Activated CD4-positive, CD25-positive, alpha-beta regulatory T cell (primary cell): ENCODE measurements at places on chromosomes 5 and 9.

DNA sequence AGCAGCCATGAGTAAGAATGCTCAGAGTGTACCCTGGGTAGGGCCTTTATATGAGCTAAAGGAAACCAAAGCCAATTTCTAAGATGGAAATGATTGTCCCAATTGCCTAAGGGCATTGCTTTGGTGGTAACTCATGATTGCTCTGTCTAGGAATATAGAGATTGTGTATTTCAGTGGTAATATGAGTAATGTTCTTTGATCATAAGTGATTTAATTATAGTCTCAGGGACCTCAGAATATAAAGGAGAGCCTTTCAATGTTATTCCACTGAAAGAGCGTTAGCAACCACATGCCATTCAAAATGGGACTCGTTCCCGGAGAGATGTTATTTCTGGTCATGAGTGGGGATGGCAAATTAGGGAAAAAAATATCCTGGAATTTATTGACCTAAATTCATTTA lies 340.5 kb downstream of the ARHGEF28 start:
- no peak for DNase-seq

DNA sequence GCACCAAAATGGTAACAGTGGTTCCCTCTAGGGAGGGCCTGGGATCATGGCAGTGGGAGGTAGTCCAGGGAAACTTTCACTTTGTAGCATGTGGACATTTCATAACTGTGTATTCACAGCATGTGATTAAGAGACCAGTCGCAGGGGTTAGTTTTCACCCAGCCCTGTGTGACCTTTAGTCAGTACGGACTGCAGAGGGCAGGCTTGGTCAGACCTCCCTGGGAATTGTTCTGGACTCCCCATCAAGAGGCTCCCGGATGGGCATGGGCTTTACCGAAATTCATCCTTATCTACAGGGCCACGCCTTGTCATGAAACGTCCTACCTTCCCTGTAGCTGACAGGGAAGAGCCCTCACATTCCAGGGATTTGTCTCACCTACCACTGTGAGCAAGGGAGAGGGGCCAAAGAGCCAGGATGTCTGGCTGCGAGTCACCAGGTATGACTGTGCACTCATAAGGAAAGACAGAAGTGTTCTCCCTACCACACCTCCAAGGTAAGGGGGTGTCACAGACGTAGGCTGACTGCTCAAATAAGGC lies 19.9 kb downstream of the GPX3 start:
- no peak for DNase-seq

DNA sequence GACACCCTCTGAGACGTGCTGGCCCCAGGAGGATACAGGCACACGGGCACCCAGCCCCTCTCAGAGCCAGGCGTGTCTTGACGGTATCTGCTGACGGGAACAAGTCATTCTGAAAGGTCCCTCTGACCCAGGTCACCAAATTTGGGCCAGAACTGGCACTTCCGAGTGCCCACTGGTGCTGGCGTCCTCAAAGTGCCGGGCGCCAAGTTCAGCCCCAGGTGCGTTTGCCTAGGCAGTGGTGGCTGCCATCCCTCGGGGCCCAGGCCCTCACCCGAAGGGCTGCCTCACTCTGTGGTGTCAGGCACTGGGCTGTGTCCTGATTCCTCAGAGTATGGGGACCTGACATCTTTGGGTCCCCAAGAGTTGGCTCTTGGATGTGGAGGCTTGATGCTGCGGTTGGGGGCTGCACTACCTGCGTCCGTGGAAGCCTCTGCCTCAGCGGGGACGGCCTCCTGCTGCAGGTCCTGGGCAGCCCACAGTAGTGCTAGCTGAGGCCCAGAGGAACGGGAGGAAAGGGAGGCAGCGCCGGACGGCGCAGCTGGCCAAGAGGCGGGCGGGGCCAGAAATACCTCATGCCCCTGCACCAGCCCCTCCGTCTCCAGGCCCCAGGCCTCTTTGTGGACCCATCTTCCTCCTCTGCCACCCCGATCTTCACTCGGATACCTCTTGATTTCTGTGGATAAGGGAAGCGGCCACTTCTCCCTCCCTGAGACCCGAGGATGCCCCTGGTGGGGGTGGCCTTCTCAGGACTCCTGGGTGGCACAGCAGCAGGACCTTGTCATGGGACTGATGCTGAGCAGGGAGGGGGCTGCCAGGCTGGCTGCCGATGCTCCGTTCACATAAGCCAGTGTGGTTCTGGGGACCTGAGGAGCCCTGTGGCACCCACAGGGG lies 109.4 kb upstream of the LMX1B start:
- DNase-seq, result no peak

- no peak for DNase-seq
Observed at GRCh38 chr9:89496645-89497256, 1.2 kb downstream of the SEMA4D start.

DNA sequence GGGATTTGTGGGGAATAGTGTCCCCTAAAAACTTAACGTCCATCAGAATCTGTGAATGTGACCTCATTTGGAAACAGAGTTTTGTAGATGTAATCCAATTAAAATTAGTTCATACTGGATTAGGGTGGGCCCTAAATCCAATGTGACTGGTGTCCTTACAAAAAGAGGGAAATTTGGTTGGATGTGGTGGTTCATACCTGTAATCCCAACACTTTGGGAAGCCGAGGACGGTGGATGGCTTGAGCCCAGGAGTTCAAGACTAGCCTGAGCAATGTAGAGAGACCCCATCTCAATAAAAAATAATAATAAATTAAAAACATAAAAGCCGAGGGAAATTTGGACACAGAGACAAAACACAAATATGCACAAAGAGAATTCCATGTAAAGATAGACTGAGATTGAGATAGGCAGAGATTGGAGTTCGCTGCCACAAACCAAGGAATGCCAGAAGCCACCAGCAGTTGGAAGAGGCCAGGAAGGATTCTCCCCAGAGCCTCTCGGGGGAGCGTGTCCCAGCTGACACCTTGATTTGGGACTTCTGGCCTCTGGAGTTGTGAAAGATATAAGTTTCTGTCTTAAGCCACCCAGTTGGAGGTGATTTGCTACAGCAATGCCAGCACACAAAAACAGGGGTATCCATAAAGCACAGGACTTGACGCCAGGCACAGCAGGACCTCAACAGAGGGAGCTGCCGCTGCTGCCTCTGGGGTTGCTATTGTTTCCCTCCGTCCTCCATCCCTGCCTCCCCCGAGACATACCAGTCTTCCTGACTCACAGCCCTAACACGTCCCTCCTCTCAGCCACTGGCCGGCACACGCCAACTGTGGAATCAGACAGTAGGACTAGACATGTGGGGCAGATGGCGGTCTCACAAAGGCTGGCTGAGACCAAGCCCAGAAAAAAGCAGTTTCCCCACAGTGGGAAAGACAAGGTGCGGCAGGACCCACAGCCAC lies 73.8 kb upstream of the IL17B start:
- DNase-seq, result no peak

DNA sequence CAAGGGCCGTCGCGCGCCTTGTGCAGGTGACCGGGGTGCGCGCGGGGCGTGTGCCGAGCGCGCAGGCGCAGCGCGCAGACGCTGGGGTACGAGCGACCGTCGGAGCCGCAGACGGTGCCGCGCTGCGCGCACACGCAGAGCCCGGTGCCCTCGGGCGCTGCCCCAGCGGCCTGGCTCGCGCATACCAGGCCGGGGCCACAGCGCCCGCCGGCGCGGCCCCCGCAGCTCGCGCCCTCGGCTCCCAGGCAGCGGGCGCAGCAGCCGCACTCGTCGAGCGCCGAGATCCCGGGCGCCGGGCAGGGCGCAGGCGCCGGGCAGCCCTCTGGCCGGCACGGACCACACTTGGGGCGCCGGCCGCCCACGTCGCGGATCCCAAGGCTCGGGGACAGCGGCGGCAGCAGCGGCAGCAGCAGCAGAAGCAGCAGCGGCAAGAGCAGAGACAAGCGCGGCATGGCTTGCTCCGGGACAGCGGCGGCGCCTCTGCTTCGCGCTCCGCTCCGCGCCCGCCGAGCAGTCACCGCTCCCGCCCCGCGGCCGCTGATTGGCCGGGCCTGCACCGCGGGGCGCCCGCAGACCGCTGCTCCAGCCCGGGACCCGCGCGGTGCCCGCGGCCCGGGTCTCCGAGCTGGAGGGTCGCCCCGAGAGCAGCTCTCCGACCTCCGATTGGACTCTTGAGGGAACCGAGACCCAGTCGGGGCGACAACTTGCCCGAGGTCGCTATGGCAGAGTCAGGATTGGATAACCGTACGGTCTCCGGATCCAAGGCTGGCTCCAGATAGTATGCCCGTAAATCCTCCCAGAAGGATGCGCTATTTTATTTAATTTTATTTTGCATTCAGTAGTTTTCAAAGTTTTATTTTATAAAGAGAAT lies at the start of gene IGFBPL1:
Gene IGFBPL1, minus strand, starts transcription at position 482 of the 871 bp plus-strand sequence. Its CDS starts 30 bp downstream, at position 452.
- no peak for DNase-seq

- DNase-seq, result no peak
Observed at GRCh38 chr5:107524111-107524510, 146.6 kb downstream of the EFNA5 start.

DNA sequence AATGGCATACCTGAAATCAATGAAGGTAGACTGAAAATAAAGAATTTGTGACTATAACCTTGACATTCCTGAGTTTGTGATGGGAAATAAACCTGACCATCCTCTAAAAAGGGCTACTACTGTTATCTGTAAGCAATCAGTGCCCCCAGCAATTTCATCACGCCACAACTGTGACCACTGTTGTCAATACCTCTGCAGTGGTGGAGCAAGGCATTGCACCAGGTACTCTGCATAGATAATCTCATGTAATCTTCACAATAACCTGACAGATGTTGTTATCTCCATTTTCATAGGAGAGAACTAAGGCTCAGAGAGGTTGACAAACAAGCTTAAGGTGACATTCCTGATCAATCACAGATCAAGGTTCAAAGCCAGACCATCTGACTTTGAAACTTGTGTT lies 38.5 kb upstream of the FRRS1L start:
- no peak for DNase-seq

- DNase-seq, result no peak
Observed at GRCh38 chr5:36598045-36598444, 8.4 kb upstream of the SLC1A3 start.

- DNase-seq, result no peak
Observed at GRCh38 chr5:103410172-103410571, 151.6 kb downstream of the MACIR start.

- DNase-seq, result no peak
Observed at GRCh38 chr5:17810734-17811133, 176.5 kb downstream of the TAF11L14 start.

DNA sequence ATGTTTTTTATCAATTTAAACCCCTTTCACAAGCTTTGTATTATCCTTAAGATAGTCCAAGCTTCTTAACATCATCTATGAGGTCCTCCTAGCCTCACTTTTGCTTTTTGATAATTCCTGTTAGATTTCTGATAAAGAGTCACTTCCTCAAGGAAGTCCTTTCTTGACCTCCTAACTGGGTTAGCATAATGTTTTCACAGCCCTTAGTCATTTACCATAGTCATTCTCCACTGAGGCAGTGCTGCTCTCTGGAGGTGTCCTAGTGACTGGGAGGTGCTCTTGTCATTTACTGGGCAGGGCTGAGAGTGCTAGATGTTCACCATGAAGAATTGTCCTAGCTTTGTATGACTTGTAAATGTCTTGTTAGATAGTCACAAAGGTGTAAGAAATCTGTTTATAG lies 26.4 kb downstream of the TNPO1 start:
- DNase-seq, result no peak

DNA sequence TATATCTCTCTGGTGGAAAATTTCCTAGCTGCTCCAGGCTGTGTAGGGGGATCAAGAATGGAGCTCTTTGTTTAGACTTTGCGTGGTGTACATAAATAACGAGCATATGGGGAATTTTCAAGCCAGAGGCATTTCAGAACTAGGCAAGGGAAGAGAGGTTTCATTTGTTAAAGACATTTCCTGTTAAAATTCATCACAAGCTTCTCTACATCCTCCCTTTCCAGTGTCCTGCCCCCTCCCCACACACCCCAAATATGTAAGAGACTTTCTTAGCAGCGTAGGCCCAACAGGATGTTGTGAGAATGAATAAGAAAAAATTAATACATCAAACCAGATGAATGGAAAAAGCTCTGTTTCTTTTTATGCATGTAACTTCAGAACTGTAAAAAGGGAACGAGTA lies 150.3 kb downstream of the GPBP1 start:
- DNase-seq, result no peak

DNA sequence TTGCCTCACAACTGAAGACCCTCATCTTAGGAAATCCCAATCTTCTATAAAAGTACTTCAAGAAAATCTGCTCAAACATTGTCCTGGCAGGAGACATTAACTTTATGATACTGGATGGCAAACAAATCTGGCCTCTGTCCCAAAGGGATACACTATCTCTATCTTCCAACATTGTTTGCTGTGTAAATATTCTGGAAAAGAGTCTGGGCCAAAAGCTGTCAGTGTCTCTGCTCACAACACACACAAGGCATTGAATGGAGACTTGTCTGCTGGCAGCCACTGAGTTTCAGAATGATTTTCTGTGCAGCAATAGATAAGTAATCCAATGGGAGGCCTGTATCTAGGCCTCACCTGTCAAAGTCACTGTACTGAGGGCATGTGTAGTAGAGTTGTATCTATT lies 471.1 kb downstream of the DMAC1 start:
- DNase-seq, result no peak

GRCh38 chr9:28319981-28320380 lies 746.7 kb upstream of the C9orf72 start:
- no peak for DNase-seq
